Stimulated activated CD8-positive, alpha-beta memory T cell treated with anti-CD3 and anti-CD28 coated beads, Interleukin-4, amount 100 ng/mL, for 1 hour (primary cell): ENCODE measurements at places on chromosomes 1 and 21.

GRCh38 chr1:201269281-201269680 is 14.0 kb upstream of the PKP1 start:
- no peak for DNase-seq

GRCh38 chr1:79988401-79988800 is 981.9 kb upstream of the ADGRL4 start:
- no peak for DNase-seq

DNA sequence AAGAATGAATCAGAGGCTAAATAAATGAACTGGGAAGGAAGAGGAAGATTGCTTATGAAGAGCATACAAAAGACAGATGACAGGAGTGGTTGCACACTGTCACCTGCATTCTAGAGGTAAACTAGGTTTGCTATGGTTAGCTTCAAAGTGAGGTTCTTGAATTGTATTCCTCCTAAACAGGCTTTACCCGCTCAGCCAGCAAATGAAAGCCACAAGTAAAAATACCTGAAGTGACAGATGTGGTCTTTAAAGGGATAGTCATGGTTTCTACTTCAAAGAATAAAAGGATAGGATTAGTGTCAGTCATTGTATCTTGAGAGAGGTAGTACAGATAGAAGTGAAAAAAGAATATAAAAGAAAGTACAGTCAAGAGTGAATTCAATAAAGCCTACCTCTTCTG is 32.4 kb upstream of the PRDX6 start:
- no peak for DNase-seq

DNA sequence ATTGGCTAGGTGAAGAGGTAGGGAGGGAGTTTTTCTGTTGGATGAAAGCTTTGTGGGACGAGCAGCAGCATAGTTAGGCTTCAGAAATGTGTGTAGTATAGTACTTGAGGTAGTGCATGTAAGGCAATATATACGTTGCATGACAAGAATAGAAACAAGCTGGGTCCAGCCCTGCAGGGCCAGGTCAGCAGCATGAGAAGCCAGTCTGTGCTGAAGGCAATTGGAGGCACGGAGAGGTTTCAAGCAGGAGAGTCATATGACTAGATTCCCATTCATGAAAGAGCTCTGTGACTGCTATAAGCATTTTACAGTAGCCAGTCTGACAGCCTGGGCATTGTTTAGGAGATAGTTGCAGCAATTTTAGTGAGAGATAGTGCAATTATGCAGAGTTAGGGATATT is 84.2 kb upstream of the DSCAM start:
- no peak for DNase-seq

DNA sequence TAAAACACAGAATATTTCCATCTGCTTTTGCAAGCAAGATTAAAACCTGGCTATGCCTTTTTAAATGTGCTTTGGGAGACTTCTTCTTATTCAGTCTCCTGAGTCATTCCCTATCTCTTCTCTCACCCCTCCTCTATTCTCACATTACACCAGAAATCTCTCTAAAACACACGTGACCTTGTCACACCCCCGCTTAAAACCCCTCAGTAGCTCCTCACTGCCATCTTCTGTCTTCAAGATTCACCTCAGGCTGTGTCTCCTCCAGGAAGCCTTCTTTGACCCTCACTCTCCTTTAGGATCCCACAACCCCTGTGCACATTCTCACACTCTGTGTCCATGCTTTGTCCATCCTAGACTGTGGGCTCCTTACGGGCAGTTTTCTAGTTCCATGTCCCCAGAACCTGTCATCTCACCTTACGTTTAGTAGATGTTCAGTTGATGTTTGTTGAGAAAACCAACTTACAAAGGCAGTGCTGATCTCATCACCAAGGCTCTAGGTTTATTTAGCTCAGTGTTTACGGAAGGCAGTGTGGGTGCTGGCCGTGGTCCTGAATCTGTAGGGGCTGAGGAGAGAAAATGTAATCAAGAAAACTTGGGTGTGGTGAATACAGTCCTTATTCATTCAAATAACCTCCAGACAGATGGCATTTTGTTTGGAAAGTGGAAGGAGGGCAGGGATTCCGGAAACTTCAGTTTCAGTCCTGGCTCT is 143.5 kb downstream of the DMRTA2 start:
- no peak for DNase-seq

GRCh38 chr21:32141318-32141633 is 137.6 kb downstream of the MIS18A start:
- DNase-seq: no peak

- no peak for DNase-seq
These were observed 3.7 kb downstream of the ZBED6 start for GRCh38 chr1:203799157-203799556.

- DNase-seq: no peak
These were observed at the start of gene OLIG1 for GRCh38 chr21:33069994-33070743. Gene OLIG1, plus strand, starts transcription at chr21:33070141. Its CDS starts 106 bp downstream, at chr21:33070247.

DNA sequence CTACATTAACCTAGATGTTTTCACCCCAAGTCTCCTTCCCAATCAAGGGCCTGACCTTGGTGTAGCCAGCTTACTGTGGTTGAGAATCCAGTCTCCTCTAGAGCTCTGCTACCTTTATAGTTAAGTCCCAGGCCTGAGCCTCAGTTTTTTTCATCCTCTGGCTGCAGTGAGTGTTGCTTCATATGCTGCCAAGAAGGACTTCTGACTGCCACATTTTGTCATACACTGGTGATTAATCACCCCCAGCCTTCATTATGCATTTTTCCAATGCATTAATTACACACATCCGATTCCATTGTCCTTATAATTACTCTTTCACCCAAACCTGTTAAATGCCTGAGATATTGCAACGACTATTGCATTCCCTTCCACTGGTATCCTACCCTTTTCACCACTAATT is 66.3 kb upstream of the FGGY start:
- no peak for DNase-seq

- no peak for DNase-seq
These were observed 37.6 kb downstream of the NRDC start for GRCh38 chr1:51840743-51841461.

GRCh38 chr1:30190511-30191153 is 532.8 kb downstream of the MATN1 start:
- DNase-seq: no peak

GRCh38 chr1:216390956-216391355 is 32.3 kb downstream of the USH2A start:
- no peak for DNase-seq

- DNase-seq: no peak
These were observed 18.3 kb upstream of the PPIE start for GRCh38 chr1:39720094-39720999.

DNA sequence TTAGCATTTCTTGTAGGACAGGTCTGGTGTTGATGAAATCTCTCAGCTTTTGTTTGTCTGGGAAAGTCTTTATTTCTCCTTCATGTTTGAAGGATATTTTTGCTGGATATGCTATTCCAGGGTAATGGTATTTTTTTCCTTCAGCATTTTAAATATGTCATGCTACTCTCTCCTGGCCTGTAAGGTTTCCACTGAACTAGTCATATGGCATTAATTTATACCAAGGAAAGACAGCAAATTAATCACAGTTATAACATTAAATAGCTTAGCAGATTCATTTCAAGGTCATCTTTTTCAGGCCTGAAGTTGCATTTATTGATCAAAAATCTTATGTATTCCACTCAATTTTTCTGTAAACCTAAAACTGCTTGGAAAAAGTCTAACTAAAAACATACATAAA is 54.9 kb downstream of the AK5 start:
- DNase-seq: no peak

DNA sequence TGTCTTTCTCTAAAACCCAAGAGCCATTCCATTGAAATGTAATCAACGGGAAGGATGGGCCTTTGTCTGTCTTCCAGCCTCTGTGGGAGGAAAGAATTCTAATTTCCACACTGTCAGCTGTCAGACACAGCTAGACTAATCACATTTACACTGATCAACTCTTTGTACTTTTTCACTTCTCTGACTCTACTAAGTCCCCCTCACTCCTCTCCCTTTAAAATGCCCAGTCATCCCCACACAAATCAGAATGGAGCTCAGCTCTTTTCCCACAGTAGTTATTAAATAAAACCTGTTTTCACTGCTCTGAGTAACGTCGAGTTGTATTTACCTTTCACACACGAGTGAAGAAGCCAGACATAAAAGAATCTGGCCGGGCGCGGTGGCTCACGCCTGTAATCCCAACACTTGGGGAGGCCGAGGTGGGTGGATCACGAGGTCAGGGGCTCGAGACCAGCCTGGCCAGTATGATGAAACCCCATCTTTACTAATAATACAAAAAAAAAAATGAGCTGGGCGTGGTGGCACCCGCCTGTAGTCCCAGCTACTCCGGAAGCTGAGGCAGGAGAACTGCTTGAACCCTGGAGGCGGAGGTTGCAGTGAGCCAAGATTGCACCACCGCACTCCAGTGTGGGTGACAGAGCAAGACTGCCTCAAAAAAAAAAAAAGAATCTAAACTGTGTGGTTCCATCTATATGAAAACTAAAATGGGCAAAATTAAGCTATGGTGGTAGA is 13.3 kb downstream of the ZBTB8OS start:
- no peak for DNase-seq

DNA sequence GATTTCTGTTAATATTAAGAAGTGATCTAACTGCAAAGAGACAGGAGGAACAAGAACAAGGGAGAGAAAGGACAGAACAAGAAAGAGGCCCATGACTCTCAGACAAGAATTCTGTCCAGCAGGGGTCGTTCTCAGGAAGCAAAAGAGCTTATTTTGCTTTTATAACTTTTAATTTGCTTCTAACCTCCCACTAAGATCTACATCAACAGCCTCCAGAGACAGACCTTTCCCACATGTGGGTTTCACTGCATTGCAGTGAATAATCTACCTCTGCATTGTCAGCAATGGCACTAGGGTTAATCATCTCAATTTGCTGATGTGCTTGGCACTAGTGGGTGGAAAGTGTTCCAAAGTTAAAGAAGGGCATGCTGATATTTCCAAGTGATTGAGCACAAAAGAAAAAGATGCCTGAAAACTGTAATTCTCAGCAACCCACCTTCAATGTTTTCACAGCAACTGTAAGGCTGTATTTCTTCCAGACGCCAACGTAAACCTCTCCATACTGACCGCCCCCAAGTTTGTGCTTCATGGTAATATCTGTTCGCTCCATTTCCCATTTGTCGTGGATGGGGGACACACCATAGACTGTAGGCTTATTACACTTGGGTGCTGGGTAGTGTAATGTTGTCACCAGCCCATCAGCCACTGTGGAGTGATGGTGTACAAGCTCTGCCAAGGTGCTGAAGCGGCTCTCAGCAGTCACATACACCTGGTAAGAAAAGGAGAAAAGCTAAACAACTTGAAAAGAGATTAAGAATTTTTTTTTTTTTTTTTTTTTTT is 39.5 kb downstream of the TOR3A start:
- no peak for DNase-seq

- no peak for DNase-seq
These were observed 18.7 kb upstream of the ZBTB21 start for GRCh38 chr21:42028766-42029425.

GRCh38 chr1:29341936-29342335 is 105.6 kb downstream of the PTPRU start:
- DNase-seq: no peak

GRCh38 chr1:117631359-117632160 is 25.7 kb downstream of the TENT5C start:
- DNase-seq: no peak

DNA sequence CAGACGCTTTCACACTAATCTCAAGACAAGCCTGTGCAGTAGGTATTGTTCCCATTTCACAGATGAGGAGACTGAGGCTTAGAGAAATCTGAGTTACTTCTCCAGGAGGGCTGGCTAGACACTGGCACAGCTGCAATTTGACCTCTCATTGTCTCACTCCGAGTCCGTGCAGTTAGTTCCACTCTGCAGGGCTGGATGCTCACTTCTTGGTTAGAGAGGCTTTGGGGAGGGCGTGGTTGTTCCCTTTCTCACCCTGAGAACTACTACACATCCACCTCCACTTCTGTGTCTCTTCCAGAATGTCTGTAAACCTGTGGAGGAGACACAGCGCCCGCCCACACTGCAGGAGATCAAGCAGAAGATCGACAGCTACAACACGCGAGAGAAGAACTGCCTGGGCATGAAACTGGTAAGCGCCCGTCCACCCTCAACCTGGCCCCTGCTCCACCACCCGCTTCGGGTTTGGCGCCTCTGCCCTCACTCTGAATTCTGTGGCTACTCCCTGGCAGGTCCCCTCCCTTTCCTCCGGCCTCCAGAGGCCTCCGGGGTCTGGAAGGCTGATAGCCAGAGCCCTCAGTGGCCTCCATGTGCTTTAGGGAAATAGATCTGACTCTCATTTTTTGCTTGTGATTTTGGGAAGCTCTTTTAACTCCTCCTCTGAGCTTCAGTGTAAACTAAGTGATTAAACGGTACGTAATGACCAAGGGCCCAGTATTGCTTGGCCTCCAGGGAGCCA is 29.1 kb downstream of the EIF2D start:
- no peak for DNase-seq

GRCh38 chr1:67589519-67590233 is 95.3 kb upstream of the GADD45A start:
- no peak for DNase-seq

DNA sequence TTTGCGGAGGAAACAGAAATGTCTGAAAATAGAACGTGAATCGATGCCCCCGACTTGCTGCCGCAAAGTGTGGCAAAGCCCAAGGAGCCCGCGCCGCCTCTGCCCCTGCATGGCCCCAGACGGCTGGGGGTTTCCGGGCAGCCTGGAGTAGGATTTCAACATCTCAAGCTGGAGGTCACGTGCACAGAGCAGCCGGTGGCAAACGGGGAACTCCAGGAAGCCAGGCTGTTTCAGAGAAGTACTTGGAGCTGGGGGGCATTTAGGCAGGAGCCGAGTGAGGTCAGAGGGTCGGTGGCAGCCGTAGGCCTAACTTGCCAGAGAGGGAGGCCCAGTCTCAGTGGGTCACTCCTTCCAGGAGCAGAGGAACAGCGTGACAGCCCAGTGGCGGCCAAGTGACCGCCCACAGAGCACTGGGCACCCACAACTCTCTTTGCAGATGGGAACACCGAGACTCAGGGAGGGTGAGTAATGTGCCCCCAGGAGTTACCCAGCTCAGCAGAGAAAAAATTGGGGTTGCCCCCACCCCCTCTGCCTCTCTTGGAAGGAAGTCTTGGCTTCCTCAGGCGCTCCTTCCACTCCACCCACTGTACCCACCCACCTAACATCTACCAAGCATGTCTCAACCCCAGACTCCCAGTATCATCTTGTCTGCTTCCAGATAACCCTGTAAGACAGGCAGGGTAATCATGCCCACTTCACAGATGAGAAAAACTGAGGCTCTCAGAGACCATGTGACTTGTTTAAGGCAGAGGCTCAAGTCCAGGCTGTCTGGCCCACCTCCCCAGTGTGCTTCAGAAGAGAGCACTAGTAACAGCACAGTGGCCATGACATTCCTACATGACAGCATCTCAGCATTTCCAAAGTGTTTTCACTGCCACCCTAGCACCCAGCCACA is 179.4 kb downstream of the HIVEP3 start:
- DNase-seq: no peak

GRCh38 chr1:222525951-222526350 is 22.0 kb downstream of the HHIPL2 start:
- no peak for DNase-seq

GRCh38 chr1:232793944-232794343 is 11.3 kb upstream of the MAP10 start:
- no peak for DNase-seq
